Stimulated activated CD4-positive, alpha-beta T cell treated with anti-CD3 and anti-CD28 coated beads, Interleukin-15, amount 100 ng/mL, for 1 hour (primary cell): ENCODE measurements at places on chromosomes 5 and 9.

GRCh38 chr5:108028883-108029282, 353.0 kb downstream of the FBXL17 start:
- DNase-seq, result no peak

DNA sequence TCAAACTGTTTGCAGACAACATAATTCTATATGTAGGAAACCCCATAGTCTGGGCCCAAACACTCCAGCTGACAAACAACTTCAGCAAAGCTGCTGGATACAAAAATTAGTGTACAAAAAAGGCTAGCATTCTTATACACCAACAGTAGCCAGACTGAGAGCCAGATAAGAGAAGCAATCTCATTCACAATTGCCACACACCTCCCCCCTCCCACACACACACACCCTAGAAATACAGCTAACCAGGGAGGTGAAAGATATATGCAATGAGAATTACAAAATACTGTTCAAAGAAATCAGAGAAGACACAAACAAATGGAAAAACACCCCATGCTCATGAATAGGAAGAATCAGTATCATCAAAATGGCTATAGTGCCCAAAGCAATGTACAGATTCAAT, 9.0 kb downstream of the MTREX start:
- DNase-seq, result no peak

GRCh38 chr5:112417931-112418658, 982 bp downstream of the EPB41L4A start:
- DNase-seq, result peak; percentile 14

DNA sequence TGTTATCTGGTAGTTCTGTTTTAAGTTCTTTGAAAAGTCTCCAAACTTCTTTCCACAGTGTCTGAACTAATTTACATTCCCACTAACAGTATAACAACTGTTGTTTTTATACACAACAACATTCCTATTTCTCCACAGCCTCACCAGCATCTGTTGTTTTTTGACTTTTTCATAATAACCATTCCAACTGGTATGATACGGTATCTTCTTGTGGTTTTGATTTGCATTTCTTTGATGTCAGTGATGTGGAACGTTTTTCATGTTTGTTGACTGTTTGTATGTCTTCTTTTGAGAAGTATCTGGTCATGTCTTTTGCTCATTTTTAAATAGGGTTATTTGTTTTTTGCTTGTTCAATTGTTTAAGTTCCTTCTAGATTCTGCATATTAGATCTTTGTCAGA, 12.6 kb upstream of the GRAMD2B start:
- no peak for DNase-seq

DNA sequence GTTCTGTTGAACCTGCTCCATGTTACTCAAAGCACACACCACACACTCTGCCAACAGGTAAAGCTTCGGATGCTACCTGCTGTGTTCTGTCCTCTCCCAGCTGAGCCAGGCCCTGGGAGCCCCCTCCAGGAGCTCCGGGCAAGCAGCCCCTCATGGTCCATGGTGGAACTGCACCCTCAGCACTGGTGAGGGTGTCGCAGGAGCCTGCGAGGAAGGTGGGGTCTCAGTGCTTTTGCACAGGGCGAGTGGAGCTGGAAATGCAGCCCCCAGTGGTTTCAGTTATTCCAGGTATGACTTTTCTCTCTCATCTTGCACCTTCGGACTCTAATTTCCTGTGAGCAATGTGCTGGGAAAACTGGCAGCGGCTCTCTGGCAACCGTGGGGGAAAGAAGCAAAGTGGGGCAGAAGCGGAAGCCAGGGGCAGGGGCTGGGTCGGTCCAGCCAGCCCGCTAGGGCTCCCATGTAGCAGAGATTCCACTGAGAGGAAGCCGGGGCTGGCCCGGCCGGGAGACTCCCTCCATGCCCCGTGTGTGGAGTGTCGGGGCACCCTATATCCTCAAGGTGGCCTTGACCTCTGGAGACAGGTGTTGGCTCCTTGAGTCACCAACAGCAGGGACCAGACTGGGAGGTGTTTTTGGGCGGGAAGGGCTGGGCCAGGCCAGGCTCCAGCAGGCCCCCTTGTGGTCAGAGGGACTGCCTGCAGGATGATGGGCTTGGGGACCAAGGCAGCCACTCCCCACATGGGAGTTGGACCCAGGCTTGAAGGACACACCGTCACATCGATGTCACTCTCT, 75.6 kb upstream of the PRSS3 start:
- DNase-seq, result peak; percentile 20

DNA sequence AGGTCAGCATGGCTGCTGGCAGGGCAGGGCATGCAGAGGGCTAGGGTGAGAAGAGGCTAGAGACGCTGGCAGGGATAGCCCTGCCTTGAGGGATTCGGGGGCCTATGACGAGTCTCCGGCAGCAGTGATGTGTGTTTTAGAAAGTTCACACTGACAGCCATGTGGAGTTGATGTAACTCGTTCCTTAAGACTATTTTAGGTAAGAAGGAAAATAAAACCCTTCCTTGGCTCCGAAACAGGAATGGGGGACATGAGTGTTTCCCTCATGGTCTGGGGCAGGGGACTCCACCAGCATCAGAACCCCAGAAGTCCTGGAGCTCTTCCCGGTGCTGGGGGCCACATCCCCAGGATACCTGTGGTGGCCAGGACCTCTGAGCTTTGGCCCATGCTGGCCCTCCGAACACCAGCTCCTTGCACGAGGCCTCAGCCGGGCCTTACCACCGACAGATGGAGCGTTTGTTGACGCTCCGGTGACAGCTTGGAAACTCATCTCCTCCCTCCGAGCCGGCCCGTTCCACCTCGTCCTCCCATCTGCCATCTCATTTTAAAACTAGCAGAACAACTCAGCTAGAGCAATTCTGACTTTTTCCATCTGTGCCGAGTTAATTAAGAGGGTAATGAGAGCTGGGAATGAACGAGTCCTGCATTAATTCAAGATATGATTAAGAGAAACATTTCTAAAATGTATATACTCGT, 337.7 kb downstream of the CDK5RAP2 start:
- no peak for DNase-seq

DNA sequence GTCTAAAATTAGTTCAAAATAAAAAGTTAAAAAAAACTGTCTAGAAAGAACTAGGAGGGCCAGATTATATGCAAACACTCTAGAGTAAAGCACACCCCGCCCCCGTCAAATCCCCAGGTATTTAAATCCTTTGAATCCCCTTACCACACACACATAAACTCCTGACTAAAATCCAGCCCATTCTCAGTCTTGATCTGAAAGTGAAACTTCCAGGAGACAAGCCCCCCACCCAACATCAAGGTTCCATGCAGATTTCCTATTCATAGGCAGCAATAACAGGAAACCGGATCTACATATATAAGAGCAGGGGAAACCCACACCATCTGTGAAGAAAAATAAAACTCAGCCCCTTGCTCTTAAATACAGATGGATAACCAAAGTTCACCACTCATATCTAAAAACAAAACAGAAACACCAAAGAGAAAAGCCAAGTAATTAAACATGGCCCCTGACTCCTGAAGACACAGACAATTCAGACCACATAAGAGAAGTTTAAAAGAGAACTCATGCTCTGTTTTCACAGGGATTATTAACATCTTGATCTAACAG, 42.3 kb downstream of the MARCHF3 start:
- no peak for DNase-seq

DNA sequence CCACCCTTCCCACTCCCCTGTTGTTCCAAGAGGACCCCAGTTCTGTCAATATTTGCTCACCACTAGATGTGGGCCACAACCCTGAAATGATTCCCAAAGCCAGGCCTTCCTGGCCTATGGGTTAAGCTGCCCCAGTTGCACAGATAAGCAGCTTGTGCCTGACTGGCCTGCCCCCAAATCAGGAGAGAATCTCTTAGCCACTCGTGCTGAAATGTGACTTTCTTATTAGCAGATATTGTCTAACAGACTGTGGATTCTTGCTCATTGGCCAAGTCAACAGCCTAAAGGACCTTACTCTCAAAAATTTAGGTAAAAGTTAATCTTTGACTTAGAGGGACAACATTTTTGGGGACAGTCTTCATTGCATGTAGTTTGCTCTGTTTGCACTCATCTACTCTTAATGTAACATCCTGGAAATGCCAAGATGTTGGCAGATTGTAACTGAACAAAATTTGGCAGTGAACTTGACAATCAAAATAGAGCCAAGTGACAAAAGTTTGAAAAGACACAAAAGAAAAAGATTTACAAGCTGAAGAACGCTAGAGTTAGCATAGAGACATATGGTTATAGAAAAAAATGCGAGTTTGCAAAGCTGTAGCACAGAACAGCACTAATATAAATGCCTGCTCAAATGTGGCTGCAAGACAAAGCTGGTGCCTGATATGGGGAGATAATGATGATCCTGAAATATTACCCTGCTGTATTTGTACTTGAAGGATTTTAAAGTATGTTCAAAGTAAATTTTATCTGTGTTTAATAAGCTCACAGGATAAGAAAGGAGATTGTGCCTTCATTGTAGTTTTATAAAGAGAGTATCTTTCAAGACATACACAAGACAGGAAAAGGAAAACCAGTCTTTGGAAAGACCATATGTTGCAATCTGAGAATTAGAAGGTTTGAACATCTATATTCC, 29.0 kb upstream of the FSD1L start:
- DNase-seq, result no peak

GRCh38 chr9:137123468-137123837, 8.9 kb upstream of the DPP7 start:
- DNase-seq, result no peak

DNA sequence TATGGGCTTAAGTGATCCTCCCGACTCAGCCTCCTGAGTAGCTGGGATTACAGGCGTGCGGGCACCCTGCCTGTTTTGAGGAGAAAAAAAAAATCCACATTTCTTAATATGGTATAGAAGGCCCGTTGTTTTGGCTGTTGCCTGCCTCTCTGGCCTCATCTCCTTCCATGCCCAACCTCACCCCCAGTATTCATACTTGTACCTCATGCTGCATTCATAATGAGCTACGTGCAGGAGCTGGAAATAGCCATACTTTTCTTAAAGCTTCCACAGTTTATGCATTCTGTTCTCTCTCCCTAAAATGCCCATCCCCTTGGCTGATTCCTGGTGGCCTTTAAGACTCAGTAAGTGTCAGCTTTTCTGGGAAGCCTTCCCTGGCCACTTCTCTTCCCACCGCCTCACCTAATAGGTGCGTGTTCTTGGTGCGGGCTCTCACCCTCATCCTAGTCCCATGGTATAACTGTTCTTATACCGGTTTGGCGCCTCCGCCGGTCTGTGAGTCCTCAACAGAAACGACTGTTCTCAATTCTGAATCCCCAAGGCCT, 2.1 kb upstream of the TPM2 start:
- DNase-seq, result no peak

DNA sequence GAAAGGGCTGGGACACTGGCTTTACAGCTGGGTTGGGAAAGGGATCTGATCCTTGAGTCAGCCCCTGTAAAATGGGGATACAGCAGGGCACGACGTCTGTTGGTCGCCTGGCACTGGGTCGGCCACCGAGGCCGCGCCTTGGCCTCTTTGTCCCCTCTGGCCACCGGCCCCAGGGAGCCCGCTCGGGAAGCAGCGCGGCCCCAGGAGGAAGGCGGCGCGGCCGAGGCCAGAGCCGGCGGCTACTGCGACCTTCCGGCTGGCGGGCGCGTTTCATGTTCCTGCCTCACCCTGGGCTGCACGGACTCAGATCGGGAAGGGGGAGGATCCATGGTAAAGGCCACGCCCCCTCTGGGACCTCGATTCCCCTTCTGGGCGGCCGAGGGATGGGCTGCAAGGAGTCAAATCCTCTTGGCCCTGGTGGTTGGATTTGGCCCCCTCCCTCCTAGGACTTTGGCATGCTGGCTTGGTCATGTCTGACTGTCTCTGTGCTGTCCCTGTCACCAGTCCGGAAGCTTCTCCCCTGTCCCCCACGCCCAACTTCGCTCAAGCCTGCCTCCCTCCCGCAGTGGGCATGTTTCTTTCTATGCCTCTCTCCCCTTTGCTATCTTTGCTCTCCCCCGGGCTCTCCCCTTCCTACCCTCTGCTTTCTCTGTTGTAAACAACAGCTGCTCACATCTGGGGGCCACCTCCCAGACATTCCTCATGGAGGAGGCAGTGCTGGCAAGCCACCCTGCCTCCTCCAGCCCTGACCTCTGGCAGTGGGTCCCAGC, 25.8 kb downstream of the FPGS start:
- no peak for DNase-seq

DNA sequence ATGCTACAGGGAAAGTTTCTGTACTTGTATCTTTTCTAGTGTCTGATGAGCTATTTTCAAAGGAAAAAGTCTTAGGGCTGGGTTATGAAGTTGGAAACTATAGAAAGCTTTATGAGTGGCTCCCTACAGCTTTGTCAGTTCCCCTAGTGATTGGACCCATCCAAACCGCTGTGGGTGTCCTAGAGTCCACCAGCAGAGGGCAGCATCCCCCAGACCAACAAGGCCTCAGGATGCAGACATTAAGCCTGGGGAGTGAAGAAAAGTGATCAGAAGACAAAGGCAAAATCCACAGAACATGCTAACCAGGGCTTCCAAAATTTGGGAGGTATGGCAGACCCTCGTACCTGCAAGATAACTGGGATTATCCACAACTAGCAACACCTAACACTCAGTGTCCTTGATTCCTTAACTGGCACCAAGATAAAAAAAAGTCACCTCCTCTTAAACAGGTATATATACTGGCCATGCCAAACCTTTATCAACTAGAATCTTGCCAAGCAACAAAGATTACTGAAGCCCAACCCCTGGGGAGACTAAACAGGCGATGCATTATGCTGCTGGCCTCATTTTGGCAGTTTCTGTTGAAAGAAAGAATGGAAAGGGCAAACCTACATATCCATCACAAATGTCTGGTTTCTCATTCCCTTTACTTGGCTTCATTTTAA, 110.4 kb upstream of the NR5A1 start:
- peak; percentile 53 for DNase-seq

DNA sequence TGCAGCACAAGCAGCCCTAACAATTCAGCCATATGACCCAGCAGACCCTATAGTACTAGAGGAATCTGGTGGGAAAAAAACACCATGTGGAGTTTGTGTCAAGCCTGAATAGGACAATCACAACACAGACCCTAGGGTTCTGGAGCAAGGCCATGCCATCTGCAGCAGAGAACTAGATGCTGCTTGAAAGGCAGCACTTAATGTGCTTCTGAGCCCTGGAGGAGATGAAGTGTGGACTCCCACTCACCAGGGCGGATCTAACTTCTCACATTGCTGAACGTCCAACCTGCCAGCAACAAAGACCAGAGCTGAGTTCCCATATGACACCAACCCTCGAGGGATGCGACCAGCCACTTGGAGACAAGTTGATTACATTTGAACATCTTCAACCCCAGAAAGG, 43.2 kb downstream of the GABBR2 start:
- no peak for DNase-seq

- DNase-seq, result no peak
Observed at GRCh38 chr9:93297659-93298497, 113.9 kb downstream of the WNK2 start.

GRCh38 chr5:140265845-140266244, 37.1 kb downstream of the PFDN1 start:
- no peak for DNase-seq

GRCh38 chr9:134536101-134536900, 105.3 kb upstream of the COL5A1 start:
- DNase-seq, result no peak

DNA sequence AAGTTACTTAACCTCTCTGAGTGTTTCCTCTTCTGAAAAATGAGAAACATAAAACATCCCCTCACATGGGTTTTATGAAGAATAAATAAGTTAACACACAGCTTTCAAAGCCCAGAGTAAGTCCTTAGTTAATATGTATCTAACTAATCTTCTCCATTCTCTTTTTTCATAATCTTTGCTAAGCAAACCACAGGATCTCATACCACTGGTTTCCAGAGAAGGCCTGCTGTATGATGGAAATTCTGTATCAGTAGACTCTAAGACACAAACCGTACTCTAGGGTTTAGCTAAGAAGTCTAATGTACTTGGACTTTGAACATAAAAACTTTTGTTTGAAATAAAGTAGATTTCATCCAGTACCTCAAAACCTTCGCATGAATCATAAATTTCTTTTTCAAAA, 307.9 kb downstream of the SPOCK1 start:
- no peak for DNase-seq
